ENCODE measurements at places on chromosomes 12 and 14.

DNA sequence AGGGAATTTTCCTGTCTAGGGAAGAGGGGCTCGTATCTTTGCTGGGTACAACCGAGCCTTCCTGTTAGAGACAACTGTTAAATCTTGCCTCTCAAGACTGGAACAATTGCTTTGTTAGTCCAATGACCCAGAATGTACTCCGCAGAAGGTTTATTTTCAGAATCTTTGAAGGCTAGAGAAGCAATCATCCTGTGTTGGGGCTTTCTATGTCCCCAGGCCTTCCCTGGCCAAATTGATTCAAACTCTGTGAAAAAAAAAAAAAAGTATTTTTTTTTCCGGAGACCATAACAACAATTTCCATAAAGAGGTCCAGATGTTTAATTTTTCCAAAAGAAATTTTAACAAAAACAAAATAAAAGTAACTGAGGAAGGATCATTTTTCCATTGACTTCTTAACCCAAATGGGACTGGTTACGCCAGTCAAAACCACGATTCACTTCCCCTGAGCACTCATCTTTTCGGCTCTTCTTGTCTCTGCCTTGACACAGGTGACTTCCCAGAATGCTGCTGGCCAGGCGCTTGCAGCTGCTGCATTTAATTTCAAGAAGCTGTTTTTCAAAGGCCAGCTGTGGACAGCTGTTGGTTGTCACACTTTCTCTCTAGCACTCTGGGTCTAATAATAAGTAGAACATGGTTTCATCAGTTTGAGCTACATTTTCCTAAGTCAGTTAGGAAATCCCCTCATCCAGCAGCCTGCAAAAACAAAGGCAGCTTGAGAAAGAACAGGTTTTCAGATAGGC lies 81.6 kb upstream of the MANSC4 start:
- no peak for DNase-seq

- no peak for DNase-seq
These were observed 8.8 kb downstream of the MYG1 start for GRCh38 chr12:53308276-53308675.

DNA sequence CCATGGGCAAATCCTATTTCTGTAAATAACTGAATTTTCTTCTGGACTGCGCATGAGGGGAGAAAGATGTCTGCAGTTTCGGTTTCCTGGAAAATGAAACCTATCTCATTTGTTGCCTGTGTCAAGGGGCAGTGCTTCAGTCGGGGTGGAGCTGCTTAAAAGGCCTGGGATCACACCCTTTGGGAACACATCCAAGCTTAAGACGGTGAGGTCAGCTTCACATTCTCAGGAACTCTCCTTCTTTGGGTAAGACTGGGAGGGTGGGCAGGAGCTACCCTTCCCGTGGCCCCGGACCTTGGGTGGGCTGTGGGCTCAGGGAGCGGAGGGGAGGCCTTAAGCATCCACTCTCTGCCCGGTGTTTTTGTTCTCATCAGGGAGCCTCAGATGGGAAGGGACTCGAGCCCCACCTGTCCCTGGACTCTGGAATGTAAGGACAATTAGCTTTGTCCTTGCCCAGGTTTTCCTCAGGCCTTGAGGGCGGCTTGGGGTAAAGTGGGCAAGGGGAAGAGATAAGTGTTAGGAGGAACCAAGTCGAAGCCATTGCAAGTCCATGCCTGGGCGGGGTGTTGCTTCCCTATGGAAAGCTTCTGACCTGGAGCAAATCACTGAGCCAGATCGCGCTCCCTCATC lies at the start of gene IFI27:
Gene IFI27, plus strand, starts transcription at position 185 of the 630 bp plus-strand sequence.
- no peak for DNase-seq

DNA sequence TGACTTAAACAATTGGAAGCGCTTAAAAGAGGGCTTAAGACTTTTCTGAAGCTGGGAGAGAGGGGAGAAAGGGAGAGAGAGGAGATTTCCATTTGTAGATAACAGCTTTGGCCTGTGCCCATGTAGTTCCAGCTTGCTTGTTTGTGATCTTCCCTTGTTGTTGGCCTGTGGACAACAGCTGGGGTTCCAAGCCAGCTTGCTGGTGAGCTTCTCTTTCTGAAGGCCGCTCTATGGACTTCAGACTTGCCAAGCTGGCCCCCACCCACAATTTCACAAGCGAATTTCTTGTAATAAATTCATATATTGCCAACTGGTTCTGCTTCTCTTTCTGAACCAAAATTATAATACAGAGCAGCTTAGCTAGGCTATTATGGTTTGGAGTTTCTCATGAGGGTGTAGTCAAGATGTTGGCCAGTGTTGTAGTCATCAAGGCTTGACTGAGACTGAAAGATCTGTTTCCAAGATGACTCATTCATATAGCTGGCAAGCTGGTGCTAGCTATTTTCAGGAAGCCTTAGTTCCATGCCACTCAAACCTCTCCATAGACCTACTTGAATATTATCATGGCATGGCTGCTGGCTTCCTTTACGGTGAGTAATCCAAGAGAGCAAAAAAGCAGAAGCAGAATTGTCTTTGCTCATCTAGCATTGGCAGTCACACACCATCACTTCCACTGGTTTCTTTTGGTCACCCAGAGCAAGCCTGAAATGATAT lies 89.4 kb downstream of the ATP23 start:
- DNase-seq, result no peak

- DNase-seq, result peak; percentile 67
These were observed 1.3 kb upstream of the TWF1 start for GRCh38 chr12:43807386-43807785.
